ENCODE measurements at places on chromosomes 16 and 17.

DNA sequence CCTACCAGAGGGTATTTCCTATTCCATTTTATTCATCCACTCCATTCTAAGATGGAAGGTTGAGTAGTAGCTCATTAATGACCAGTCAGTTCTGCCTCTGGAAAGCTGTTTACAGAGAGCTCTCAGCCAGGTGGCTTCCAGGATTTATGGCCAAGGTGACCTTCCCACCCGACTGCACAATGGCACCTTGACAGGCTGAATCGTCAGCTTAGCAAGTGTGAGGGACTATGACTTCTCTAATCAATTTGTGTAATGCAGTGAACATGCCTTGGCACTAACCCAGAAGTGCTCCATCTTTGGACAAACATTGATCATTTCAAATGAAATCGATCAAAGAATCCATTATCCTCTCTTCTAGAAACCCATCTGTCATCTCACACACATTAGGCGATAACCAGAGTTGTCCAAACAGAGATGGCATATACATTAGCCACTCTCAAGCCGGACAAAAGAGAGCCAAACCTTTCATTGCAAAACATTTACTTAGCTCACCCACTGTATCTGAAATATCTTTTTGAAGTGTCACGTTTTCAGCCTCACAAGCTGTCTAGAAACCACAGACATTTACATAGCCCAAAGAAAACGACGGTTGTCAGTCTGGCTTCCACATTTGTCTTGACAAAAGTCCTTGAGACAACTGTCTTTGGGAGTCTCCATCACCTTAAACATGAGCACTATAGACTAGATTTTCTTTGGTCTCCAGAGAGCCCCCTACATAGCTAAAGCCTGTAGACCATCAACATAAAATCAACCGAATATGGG lies 35.6 kb downstream of the CLEC3A start:
- no peak for DNase-seq

DNA sequence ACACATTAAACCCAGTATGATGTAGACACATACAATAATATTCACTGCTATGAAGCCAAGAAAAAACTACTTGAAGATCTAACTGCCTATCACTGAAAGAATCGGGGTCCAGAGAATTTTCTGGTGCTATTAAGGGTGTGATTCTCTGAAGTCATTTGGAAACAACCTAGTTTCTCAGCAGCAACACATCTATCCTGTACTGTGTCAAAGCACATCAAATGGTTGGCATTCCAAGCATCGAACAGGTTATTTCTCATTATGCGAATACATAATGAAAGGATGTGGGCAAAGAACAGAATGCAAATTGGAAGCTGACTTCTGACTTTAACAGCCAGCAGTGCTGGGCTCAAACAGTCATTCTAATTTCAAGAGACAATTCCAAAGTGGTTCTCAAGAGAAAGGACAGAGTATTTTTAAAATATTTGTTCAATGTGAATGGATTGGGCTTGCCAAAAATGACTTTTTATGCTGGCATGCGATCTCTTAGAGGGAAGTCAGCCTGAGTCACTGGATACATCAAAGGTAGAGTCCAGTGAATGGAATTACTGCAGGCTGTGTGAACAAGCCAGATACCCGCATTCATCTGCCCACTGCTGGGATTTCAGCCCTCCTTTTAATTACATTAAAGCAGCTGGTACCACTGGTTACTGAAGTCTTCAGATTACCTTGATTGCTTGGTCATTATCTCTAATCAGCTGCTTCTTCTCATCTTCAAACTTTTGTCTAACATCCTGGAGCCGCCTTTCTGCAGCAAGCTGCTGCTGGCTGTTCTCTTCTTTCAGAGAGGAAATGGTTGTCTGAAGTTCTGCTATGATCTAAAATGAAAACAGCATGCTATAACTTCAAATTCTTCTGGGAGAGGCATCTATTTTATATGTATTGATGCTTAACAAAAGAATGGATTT lies 181.2 kb upstream of the AXIN2 start:
- no peak for DNase-seq

- DNase-seq: no peak
These were observed 148.2 kb upstream of the GOT2 start for GRCh38 chr16:58882292-58882691.

DNA sequence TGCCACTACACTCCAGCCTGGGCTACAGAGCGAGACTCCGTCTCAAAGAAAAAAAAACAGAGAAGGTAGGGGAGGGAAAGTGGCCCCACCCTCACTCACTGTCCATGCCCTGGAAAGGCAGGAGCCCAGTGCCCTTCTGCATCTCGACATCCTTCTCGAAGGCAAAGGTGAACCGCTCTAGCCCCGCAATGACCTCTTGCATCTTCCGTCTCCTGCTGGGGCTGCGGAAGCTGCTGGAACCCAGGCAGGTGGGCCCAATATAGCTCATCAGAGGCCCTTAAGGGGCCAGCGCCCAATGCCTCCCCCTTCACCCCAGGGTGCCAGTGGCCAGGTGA lies at the start of gene CPSF4L:
CPSF4L (minus strand) TSS at position 264 of the 335 bp plus-strand sequence; CDS start at position 202, 62 bp downstream.
- DNase-seq: no peak

- no peak for DNase-seq
These were observed 174.0 kb upstream of the CIBAR2 start for GRCh38 chr16:85286066-85286831.
